ENCODE measurements at places on chromosomes 7 and 10. TPM values are rescaled to one million over a fixed set of nuclear protein-coding genes. Genes with fewer than 3 reads are reported as not detected.

- no peak for DNase-seq
Measured at GRCh38 chr7:139731802-139732470, 45.9 kb downstream of the HIPK2 start.

DNA sequence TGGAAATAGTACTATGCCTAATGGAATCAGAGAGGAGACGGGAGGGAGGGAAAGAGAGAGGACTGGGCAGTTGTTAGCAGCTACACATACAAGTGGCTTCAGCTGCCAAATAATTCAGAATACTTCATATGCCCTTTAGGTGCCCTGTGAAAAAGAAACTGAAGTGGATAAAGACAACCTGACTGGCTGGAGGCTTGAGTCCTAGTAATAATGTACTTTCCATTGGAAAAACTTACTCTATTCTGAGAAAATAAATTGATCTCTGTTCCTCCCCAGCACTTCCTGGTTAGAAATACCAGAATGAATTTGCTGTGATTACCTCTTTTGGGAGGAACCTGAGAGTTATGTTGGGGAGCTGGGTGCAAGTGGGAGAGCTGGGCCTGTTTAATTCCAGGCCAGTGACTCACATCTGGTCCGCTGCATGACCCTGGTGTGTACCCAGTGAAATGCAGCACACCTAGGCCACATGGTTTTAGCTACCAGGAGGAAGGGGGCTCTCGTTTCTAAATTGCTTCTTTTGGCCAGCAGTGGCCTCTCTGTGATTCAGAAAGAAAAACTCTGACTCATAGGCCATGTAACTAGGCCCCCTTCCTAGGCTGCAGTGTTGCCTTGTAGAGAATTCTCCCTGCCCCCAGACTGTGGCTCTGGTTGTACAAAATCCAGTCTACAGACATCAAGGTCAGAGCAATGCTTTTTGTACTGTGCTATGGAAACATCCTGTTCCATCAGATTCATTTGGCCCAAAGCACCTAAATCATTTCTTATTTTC lies 6.5 kb downstream of the AGFG2 start:
- DNase-seq, result no peak

GRCh38 chr10:13206546-13207443 lies 27.4 kb downstream of the UCMA start:
- no peak for DNase-seq

GRCh38 chr7:155729847-155730246 lies 82.4 kb downstream of the SHH start:
- DNase-seq, result no peak

DNA sequence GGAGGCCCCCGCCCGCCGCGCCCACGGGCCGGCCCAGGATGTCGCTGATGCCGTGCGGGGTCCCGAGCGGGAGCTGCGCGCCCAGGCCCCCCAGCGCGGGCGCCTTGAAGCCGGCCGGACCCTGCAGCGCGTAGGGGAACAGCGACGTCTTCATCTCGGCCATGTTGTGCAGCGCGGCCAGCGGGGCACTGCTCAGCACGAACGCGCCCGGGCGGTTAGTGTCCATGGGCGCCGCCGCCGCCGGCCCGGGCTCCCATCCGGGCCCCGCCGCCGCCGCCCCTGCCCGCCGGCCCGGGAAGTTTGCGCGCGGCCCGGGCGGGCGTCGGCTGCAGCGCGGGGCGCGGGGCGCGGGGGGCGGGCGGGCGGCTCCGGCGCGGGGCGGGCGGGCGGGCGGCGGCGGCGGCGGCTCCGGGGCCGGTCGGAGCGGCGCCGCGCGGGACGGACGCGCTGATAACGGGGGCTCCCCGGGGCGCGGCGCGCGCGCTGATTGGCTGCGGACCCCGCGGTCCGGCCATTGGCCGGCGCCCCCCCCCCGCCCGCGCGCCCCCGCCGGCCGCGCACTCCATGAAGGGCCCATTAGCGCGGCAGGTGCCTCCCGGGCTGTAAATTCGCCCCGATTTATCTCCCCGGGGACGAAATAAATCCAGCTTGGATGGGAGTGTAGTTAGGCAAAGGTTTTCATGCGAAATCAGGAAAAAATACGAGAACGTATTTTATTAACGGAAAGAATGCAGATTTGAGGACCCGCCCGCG lies at the start of gene NKX6-2:
NKX6-2 (minus strand) TSS at position 425 of the 753 bp plus-strand sequence; CDS start at position 226, 199 bp downstream.
- DNase-seq, result no peak

- DNase-seq, result no peak
Measured at GRCh38 chr10:3419719-3420495, 247.3 kb upstream of the PITRM1 start.

DNA sequence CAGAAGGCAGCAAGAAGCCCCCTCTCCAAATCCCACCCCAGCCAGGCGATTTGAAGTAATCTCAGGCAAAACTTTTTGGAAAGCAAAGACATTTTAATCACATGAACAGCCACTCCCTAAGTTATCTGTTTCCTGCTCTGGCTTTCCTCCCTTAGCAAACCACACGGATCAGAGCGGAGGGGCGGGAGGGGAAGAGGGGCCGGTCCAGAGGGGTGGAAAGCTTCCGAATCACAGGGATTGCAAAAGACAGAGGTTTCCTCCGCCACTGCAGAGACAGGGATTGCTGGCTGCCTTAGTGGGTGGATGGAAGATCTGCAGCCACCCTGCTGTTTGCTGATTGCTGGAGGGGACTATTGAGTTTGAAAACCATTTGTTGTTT lies 41.2 kb downstream of the ZCCHC24 start:
- no peak for DNase-seq

GRCh38 chr10:30820261-30820991 lies 190.9 kb upstream of the LYZL2 start:
- no peak for DNase-seq

DNA sequence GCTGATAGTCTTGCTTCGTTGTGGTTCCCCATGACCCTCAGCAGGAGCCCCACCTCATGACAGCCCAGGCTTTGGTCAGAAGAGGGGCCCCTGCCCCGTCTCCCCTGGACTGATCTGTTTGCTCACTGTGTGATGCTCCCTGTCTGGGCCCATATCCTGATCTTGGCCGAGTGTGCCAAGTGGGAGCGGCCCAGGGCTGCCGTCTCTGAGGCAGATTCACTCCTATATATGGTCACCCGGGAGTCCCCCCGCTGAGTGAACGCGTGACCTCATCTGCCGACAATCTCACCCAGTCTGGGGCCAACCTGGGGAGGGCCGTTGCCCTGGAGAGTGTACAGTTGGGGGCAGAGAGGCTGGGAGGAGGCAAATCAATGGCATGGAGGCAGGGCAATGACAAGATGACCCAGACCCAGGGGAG lies 34.5 kb downstream of the PPIF start:
- DNase-seq, result peak; percentile 93

DNA sequence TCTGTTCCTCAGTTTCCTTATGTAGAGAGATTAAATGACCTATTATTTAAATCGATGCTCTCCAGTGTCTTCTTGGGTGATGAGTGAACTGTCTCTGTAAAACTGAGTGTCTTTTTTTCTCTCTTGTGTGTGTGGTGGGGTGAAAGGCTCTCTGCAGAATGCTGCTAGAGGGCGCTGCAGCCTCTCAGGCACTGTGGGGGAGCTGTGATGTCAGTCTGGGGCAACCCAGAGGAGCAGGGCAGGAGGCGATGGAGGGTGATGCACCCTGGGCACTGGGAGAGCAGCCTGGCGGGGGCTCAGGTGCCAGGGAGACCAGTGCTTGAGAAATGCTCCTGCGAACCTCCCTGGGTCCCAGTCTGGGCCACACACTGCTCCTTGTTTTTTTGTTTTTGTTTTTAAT lies 110.1 kb upstream of the POM121L12 start:
- DNase-seq, result no peak

DNA sequence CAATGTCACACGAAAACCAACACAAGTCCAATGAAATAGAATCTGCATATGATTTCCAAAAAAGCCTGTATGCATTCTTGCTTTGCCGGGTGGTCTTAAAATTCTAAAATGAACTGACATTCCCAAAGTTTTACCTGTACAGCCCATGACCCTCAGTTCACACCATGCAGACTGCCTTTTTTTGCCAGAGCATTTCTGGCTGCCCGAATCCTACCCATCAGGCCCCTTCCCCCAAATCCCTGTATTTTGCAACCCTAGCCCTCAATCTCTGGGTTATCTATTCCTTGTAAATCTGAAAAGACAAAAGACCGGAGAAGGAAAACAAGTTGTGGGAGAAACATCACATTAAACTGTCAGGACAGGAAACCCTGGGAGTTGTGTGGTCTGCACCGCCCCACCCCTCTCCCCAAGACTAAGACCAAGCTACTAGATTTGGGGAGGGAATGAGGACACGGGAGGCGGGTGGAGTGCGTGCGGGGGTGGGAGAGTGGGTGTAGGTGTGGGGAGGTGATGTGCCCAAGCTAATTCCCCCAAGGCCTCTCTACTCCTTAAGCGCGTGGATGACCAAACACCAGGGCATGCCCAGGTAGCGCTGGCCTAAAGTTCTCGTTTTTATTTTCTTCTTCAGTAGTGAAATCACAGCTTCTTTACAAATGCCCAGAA lies 1.4 kb downstream of the JCAD start:
- DNase-seq, result no peak

GRCh38 chr7:884191-885003 lies 8.0 kb downstream of the GET4 start:
- DNase-seq, result no peak

GRCh38 chr10:128017822-128018221 lies 108.4 kb downstream of the MKI67 start:
- DNase-seq, result no peak

GRCh38 chr10:21021843-21022594 lies 124.9 kb upstream of the NEBL start:
- no peak for DNase-seq

DNA sequence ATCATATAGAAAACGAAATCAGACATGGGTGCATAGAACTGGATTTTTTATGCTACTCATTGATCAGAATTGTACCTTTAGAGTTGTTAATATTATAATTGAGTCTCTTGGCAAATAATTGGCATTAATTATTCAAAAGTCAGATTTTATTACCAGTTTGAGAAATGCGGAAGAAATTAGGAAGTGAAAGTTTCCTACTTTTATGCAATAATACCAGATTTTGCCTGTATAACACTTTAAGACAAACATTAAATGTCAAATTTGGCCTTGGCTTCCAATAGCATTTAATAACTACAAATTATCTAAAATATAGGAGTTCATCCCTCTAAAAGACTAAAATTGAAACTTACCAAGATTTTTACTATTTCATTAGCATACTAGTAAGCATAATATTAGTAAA lies 6.8 kb upstream of the TFEC start:
- DNase-seq, result no peak

GRCh38 chr7:131511774-131512535 lies 44.5 kb downstream of the PODXL start:
- DNase-seq, result no peak

DNA sequence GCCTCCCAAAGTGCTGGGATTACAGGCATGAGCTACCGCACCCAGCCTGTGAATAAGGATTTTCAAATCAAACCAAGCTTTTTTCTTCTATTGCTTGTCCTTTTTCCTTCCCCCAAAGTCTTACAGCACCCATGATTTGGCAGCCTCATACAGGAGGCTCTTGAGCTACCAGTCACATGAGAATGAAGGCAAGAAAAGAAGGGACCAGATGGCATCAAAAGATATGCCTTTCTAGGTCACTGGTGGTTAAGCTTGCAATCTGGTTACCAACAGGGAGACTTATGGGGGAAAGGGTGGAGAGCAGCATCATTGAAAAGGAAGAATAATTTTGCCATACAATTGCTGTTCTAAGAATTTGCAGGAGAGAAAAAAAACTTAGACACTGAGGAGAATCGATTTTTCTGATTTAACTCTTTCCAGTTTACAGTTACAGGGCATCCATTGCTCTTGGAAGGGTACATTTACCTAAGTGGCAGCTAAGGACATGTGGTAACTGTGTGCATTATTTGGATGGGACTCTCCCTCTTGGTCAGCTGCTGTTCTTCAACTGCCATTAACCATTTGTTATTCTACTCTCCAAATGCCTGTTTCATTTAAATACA lies 29.5 kb downstream of the SMNDC1 start:
- DNase-seq, result no peak

GRCh38 chr10:6399231-6399741 lies 180.8 kb downstream of the PRKCQ start:
- DNase-seq, result no peak

- DNase-seq, result no peak
Measured at GRCh38 chr10:110923856-110924493, 4.6 kb downstream of the SHOC2 start.

DNA sequence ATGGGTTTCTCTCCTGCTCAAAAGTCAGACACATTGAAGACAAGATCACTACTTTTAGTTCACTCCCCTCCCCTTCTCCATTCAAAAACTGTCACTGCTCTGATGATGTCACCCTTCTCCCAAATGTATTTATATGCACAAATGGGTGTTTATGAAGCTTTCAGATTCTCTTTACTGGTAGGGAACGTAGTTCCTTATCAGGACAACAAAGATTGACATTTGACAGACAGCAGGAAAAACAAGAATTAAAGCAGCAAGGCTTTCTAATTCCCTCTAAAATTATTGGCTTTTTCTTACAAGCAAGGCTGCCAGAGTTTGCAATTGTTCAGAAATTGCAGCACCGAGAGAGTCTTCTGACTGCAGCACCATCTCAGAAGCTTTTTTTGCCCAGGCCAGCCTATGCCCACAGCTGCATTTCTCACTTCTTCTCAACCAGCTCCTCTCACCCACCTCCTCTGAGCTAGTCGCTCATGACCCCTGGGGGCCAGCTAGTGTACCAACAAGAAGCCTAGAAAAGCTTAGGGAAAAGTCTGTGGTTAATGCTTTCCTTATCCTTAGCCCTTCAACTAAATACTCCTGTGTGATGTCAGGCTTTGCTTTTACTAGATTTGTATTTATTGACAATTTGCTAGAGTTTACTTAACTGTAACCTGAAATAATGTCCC lies 265.1 kb downstream of the HTR7 start:
- DNase-seq, result no peak

DNA sequence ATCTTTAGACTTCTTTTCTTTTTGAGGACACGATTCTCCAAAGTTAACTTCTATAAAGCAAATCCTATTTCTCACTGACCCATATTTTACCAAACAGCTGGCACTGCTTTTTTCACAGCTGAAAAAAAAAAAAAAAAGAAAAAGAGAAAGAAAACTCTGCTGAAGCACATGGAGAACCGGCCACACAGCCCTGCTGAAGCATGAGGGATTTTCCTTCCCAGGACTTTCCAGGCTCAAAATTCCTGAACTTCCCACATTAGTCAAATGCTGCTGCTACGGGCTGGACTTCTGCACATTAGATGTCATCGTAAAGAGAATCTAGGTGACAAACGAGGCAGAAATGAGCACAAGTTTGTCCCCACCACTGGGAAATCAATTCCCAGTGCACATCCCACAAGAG lies 25.2 kb downstream of the HIPK2 start:
- no peak for DNase-seq

- DNase-seq, result no peak
Measured at GRCh38 chr10:52019077-52019555, 295.0 kb upstream of the DKK1 start.

GRCh38 chr7:29105752-29106668 lies 40.3 kb downstream of the CPVL start:
- no peak for DNase-seq

- no peak for DNase-seq
Measured at GRCh38 chr7:153402721-153403541, 643.4 kb downstream of the ACTR3B start.

TSPAN33 gene
- 2.7 TPM for total RNA-seq

ZNF679 gene
- not detected for total RNA-seq

SLC29A4 gene
- total RNA-seq, result 2.7 TPM

TFR2 gene
- 0.25 TPM for total RNA-seq

SMC3 gene
- 27.5 TPM for total RNA-seq

ABI1 gene
- 26.0 TPM for total RNA-seq

PRKG1 gene
- total RNA-seq, result 17.9 TPM

TMEM270 gene
- total RNA-seq, result not detected

MYO3A gene
- total RNA-seq, result 0.25 TPM

NOBOX gene
- not detected for total RNA-seq

STEAP4 gene
- total RNA-seq, result 41.7 TPM

GPR26 gene
- not detected for total RNA-seq

LRRC72 gene
- not detected for total RNA-seq

SLC39A12 gene
- not detected for total RNA-seq

SH2D4B gene
- total RNA-seq, result not detected

DKK1 gene
- total RNA-seq, result 14.0 TPM
